ENCODE measurements at places on chromosomes 2 and 18. TPM values are rescaled to one million over a fixed set of nuclear protein-coding genes. Genes with fewer than 3 reads are reported as not detected.

The SERPINB3 gene
- not detected for total RNA-seq

The LYG2 gene
- total RNA-seq = not detected

The TEKT4 gene
- total RNA-seq = not detected

The SCYGR4 gene
- total RNA-seq = not detected

The PSMA8 gene
- total RNA-seq = not detected

The IL1R1 gene
- 93.3 TPM for total RNA-seq

The TRAK2 gene
- 42.7 TPM for total RNA-seq

The PTPRM gene
- 148 TPM for total RNA-seq

GRCh38 chr2:9984217-9984739 lies 32.8 kb downstream of the GRHL1 start:
- no peak for DNase-seq

GRCh38 chr18:65659912-65660311 lies 90.9 kb upstream of the CDH7 start:
- DNase-seq = no peak

DNA sequence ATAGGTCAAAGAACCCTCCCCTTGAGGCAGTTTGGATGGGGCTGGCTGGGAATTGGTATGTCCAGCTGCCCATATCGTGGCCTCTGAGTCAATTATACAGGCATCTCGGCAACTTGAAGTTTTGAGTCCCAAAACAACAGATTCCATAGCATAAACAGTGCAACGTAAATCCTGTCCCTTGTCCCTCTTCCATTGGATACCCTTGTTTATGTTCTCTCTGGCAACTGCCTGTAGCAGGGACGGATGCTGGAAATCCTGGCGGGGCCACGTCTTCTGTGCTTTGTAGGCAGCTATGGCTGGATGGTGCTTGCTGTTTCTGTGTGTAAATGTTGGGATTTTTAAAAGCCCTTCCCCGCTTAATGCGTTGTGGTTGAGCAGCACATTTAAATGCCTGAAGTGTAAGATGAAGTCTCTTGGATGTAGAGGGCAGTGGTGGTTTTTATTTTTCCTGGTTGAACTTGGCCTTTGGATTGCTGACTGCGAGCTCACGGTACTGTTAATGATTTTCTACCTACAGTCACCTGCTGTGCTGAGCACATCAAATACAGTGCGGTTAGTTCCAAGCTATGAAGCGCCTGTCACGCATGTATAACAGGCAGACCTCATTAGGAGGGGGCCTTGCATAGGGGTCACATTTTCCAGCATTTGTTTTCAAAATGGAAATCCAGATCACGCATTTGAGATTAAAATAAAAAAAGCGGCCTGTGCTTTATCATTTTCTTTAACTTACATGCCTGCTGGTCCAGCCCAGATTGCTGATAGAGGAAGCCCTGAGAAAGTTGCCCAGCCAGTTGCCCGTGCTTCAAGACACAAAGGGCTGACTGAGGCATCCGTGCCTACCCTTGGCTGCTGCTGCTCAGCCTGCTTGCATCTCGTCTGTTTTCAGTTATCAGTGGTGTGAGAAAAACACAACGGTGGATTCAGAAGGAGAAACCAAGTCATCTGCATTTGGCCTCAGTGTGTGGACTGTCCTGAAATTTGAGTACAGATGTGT lies 84.7 kb downstream of the NEDD4L start:
- peak; percentile 58 for DNase-seq

GRCh38 chr2:21740484-21740883 lies 616.7 kb downstream of the TDRD15 start:
- DNase-seq = no peak

GRCh38 chr2:25304826-25305596 lies 36.7 kb downstream of the DNMT3A start:
- no peak for DNase-seq

DNA sequence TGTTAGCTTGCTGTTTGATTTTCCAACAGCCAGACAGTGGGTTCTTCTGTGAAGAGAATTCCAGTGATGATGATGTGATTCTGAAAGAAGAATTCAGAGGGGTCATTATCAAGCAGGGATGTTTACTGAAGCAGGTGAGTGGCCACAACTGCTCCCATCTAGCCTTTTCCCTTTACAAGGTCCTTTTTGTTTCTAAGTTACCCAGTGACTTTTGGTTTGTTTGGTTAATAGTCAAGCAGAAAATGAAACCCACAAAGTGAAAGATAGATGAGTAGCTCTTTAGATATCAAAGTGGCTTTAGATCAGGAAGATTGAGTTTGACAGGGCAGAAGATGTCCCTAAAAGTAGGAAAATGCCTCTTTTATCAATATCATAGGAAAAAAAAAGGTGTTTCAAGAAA lies 23.3 kb downstream of the PLEK start:
- DNase-seq = no peak

DNA sequence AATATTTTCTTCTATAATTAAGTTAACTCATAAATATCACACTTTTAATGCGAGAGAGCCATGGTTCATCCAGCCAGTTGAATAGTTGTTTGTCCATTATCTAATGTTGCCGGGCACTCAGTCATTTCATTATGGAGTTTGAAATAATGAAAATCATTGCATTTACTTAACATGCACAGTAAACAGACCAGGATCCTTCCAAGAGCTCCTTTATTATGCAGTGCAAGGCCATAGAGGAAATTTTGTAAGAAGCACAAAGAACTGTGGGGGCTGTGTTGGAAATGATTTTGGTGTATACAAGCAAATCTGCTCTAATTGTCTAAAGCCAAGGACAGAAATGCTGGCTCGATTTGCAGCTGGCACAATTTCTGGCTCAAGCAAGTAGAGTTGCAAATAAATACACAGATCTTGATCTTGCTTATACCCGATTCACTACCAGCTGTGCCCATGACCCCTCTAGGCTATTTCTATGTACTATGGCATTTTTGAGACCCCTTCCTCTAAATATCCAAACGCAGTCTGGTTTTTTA lies 400.3 kb upstream of the HNRNPA3 start:
- DNase-seq = no peak

DNA sequence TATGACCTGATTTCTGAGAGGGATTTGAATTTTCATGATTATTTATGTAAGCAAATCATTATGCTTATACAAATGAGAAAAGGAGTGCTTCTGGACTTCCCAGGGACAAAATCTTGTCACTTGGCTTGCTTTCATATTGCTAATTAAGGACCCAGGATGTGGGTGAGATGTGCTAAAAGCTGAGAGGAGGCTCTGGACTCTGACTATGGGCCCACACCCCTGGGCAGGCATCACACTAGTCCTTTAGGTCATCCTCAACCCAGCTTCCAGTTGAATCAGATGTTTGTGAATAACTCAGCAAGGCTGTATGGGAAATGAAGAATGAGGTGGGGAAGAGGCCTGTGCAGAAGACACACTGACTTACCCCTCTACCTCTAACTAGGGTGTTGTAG lies 11.9 kb downstream of the IL1B start:
- DNase-seq = no peak

- DNase-seq = peak; percentile 40
Measured at GRCh38 chr2:219633276-219634065, 6.0 kb downstream of the SLC4A3 start.

- no peak for DNase-seq
Measured at GRCh38 chr2:227115761-227116160, 48.2 kb downstream of the COL4A4 start.

Data from ureter (tissue), 1 donor.